NCI-H446 treated with DMSO at 0.1 percent for 48 hours (cell line): ENCODE measurements at places on chromosomes 6 and 20.

GRCh38 chr6:167703347-167703746, 123.4 kb upstream of the AFDN start:
- DNase-seq: no peak

DNA sequence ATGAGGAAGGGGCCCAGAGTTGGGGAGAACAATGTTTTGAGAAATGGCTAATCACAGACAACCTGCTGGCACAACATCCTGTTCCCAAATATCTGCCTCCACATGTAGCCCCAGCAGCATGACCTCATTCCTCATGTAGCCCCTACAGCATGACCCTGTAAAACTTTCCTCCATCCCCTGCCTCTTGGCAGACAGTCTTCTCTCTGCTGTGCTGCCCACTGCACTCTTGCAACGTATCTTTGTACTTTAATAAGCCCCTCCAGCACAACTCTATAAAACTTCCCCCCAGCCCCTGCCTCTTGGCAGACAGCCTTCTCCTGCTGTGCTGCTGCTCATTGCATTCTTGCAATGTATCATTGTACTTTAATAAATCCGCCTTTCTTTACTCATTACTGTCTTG, 278.8 kb downstream of the HDGFL1 start:
- DNase-seq: no peak

DNA sequence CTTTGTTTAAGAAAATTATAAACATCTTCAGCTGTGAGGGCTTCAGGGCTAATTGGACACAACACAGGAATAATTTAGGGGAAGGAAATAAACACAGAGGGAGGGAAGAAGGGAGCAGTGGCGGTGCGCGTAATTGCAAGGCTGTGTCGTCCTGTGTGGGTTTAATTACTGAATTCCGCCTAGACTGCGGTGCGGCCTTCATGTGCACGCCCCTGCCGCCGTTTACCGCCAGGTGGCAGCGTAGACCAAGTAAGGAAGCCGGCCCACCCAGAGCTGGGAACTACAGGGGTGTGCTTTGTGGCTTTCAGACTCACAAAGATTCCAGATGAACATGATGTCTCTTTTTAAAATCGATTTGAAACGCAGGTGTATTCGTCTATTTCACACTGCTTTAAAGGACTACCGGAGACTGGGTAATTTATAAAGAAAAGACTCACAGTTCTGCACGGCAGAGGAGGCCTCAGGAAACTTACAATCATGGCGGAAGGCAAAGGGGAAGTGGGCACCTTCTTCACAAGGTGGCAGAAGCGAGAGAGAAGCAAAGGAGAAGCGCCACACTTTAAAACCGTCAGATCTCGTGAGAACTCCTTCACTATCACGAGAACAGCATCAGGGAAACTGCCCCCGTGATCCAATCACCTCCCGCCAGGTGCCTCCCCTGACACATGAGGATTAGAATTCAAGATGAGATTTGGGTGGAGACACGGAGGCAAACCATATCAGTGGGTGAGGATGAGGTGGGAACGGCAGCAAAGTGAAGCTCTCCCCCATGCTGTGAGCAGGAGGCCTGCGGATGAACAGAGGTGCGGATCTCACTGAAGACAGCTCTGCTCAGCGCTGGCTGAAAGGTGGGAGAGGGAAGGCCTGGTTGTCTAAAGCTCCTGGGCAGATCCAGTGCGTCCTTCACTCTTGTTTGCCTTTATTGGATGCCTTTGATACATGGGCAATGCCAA, 222.0 kb upstream of the PDE10A start:
- no peak for DNase-seq

GRCh38 chr20:21562656-21563055, 48.8 kb upstream of the NKX2-2 start:
- DNase-seq: no peak

DNA sequence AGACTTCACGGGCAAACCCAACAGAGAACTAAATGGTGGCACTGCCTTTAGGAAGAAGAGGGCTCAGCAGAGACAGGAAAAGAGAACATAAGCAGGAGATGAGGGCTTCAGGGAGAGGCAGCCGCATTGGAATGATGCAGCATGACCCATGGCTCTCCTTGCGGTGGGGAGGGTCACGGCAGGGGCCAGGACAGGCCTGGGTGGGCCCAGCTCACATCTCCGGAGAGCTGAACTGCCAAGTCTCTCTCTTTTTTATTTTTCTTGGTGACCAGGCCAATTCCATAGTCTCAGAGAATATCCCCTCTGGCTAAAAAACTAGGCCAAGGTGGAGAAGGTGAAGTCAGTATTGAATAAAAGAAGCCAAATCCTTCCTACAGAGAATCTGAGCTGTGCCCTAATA, 77.5 kb upstream of the TRAF3IP2 start:
- no peak for DNase-seq

DNA sequence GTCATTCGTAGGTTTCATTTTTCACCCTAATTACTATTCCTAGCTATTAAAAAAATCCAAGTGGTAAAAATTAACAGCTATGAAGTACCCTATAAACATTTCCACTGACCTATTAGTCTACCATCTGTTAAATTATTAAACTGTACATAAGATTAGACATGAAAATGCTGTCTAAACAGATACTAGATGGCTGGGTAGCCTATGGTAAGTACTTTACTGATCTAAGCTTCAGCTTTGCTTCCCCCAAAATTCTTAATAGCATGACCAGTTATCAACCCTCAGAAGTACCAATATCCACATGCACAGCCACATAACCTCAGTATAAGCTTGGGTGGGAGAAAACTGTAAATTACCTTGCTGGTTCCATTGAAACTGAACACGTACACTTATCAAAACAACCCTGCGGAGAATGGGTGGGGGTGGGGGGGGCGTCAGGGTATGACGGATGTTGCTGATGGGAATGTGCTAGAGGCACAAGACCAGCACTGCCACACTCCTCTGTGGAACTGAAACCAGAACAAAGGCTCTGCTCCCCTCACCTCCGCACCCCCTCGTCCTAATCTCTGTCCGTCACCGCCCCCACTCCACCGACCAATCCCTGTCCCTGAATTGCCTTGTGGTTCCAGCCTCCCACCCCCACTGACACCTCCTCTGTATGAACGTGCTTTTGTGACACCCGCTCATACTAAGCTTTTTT, 45.3 kb downstream of the B4GALT5 start:
- no peak for DNase-seq

- no peak for DNase-seq
These were observed 178.6 kb downstream of the BACH2 start for GRCh38 chr6:90118069-90118468.
